Body of pancreas (tissue), 4 donors: ENCODE measurements at places on chromosomes 12 and 14. TPM values are rescaled to one million over a fixed set of nuclear protein-coding genes. Genes with fewer than 3 reads are reported as not detected.

Gene CLMN
- 53.7 TPM for total RNA-seq

- peak; percentile 24 for DNase-seq
- H3K4me1 ChIP-seq: peaks cover 9% of the 10 kb centered on the region
- H3K27me3 ChIP-seq: no peaks in the 10 kb centered on the region
- H3K27ac ChIP-seq: no peak overlapping the region
Measured at GRCh38 chr14:32224737-32225377, 21.8 kb upstream of the RNU6-8 start.

GRCh38 chr14:32618991-32619390 is 289.9 kb downstream of the AKAP6 start:
- H3K27ac ChIP-seq: no peak overlapping the region
- no peak for DNase-seq
- H3K27me3 ChIP-seq: no peaks in the 10 kb centered on the region
- H3K4me3 ChIP-seq: no peak overlapping the region

DNA sequence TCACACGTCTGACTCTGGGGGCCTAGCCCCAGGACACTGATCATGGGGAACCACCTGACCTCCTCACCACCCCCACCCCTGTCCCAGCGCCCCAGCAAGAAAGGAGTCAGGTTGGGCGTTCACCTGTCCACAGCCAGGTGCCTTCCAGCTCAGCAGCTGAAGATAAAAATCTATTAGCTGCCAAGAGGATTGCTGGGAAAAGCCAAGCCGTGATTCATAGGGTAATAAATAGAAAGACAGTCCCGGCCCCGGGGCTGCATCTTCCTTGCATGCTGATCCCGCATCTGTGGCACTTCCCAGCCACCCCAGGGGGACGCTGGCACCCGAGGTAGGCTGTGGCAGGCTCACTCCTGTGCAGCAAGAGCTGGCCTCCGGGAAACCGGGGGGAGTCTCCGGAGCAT is 70.2 kb upstream of the NCOR2 start:
- no peak for DNase-seq
- H3K4me3 ChIP-seq: no peak overlapping the region
- no peaks in the 10 kb centered on the region for H3K4me1 ChIP-seq
- no peaks in the 10 kb centered on the region for H3K36me3 ChIP-seq
- H3K27ac ChIP-seq: no peak overlapping the region

DNA sequence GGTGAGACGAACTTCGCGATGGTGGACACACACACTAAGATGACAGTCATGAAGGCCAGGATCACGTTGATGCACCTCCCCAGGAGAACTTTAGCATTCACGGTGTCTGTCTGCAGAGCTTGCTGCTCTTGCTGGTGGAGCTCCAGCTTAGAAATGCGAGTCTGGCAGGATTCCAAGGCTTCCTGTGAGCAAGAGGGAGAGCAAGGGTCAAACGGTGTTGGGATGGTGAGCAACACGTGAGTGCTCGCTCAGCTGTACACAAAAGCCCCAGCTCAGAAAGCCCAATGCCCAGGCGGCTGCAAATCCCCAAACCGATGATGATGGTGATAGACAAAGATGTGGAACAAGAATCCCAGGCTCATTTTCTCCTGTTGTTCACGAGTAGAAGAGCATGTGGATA is 78.8 kb downstream of the TMCC3 start:
- peak; percentile 53 for DNase-seq
- no peaks in the 10 kb centered on the region for H3K36me3 ChIP-seq
- H3K4me1 ChIP-seq: no peaks in the 10 kb centered on the region
- H3K27ac ChIP-seq: no peak overlapping the region

GRCh38 chr12:24084800-24085199 is 135.3 kb upstream of the SOX5 start:
- no peaks in the 10 kb centered on the region for H3K36me3 ChIP-seq
- no peaks in the 10 kb centered on the region for H3K27me3 ChIP-seq

DNA sequence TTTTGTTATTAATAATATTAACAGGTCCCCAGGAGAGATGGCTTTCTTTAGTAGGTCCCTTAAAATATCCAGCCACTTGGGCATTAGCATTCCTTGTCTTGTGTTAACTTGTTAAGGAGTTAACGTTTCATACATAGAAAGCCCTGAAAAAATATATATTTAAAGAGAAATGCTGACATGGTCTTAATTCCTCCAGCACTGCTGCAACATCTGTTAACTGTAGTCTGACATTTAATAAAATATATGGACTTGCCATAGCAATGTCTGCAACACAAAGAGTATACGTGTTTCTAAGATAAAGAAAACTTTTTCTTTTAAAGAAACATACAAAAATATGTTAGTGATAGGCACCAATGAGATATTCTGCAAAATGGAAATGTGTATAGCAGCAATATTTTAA is 10.0 kb downstream of the SLC38A4 start:
- H3K27me3 ChIP-seq: no peaks in the 10 kb centered on the region
- H3K27ac ChIP-seq: no peak overlapping the region
- H3K36me3 ChIP-seq: no peaks in the 10 kb centered on the region

- H3K4me1 ChIP-seq: no peaks in the 10 kb centered on the region
- no peak for DNase-seq
- H3K27me3 ChIP-seq: no peaks in the 10 kb centered on the region
- H3K36me3 ChIP-seq: no peaks in the 10 kb centered on the region
- no peak overlapping the region for H3K4me3 ChIP-seq
Measured at GRCh38 chr14:54654605-54655004, 87.7 kb downstream of the SAMD4A start.

Gene RDH12
- total RNA-seq: 3.6 TPM

Gene HAL
- not detected for total RNA-seq

Gene CYP27B1
- total RNA-seq: 2.6 TPM

DNA sequence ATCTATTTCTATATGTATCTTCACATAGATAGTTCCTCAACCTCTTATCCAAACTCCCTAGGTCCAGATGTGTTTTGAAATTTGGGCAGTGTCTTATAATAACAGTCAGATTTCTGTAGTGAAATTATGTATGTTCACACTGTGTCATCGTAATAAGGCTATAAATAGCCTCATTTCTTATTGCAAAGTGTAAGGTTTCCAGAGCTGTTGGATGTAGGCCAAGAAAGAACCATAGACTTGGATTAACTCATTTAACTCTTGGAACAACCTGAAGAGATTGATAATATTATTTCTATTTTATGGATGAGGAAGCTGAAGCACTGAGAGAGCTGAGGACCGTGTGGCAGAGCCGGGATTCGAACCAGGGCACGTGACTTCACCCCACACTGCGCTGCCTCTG is 49.0 kb upstream of the PIWIL1 start:
- no peaks in the 10 kb centered on the region for H3K27me3 ChIP-seq
- no peak overlapping the region for H3K27ac ChIP-seq

Gene TAS2R13
- 3.1 TPM for total RNA-seq

- H3K4me1 ChIP-seq: peaks cover 24% of the 10 kb centered on the region
- H3K27ac ChIP-seq: no peak overlapping the region
- no peak overlapping the region for H3K4me3 ChIP-seq
- no peaks in the 10 kb centered on the region for H3K27me3 ChIP-seq
Measured at GRCh38 chr12:82803201-82803600, 116.5 kb downstream of the TMTC2 start.

Gene SYNE3
- total RNA-seq: 7.3 TPM

GRCh38 chr14:104588066-104588857 is 8.7 kb downstream of the C14orf180 start:
- no peak overlapping the region for H3K4me3 ChIP-seq
- no peaks in the 10 kb centered on the region for H3K36me3 ChIP-seq
- no peaks in the 10 kb centered on the region for H3K4me1 ChIP-seq
- DNase-seq: no peak

- no peaks in the 10 kb centered on the region for H3K27me3 ChIP-seq
Measured at GRCh38 chr14:75441728-75442127, 13.9 kb downstream of the JDP2 start.

DNA sequence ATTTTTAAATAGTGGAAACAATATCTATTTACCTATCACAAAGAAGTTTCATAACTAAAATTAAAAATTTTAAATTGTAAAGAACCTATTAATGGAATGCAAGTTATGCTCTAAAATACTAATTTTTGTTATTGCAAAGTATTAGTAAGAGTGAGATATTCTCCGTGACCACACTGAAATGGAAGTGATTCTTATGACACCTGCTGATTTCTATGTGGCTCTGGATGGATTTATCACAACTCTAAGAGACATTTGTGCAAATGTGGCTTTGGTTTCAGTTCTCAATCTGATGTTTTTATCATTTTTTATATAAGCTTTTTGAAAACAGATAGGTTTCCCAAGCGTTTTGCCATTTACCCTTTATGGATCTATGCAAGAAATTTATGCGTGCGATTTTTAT is 497.8 kb downstream of the NAV3 start:
- no peaks in the 10 kb centered on the region for H3K36me3 ChIP-seq
- H3K4me3 ChIP-seq: no peak overlapping the region
- DNase-seq: no peak
- no peaks in the 10 kb centered on the region for H3K27me3 ChIP-seq
- no peaks in the 10 kb centered on the region for H3K4me1 ChIP-seq

Gene TAS2R7
- total RNA-seq: not detected

- no peaks in the 10 kb centered on the region for H3K36me3 ChIP-seq
Measured at GRCh38 chr12:22234561-22234960, 99.9 kb downstream of the ST8SIA1 start.

Gene TSHR
- not detected for total RNA-seq

GRCh38 chr12:95608252-95609033 is 57.2 kb upstream of the USP44 start:
- no peak overlapping the region for H3K4me3 ChIP-seq
- H3K36me3 ChIP-seq: no peaks in the 10 kb centered on the region
- H3K27ac ChIP-seq: peak overlapping the region; percentile 89
- H3K27me3 ChIP-seq: no peaks in the 10 kb centered on the region

- no peaks in the 10 kb centered on the region for H3K36me3 ChIP-seq
- peaks cover 23% of the 10 kb centered on the region for H3K4me1 ChIP-seq
- no peaks in the 10 kb centered on the region for H3K27me3 ChIP-seq
- no peak overlapping the region for H3K27ac ChIP-seq
Measured at GRCh38 chr12:67519484-67520433, 128.8 kb upstream of the DYRK2 start.

GRCh38 chr12:26282339-26282940 is 87.1 kb downstream of the SSPN start:
- H3K27ac ChIP-seq: no peak overlapping the region
- H3K4me1 ChIP-seq: peaks cover 20% of the 10 kb centered on the region
- H3K27me3 ChIP-seq: no peaks in the 10 kb centered on the region
- H3K36me3 ChIP-seq: no peaks in the 10 kb centered on the region
- DNase-seq: no peak

DNA sequence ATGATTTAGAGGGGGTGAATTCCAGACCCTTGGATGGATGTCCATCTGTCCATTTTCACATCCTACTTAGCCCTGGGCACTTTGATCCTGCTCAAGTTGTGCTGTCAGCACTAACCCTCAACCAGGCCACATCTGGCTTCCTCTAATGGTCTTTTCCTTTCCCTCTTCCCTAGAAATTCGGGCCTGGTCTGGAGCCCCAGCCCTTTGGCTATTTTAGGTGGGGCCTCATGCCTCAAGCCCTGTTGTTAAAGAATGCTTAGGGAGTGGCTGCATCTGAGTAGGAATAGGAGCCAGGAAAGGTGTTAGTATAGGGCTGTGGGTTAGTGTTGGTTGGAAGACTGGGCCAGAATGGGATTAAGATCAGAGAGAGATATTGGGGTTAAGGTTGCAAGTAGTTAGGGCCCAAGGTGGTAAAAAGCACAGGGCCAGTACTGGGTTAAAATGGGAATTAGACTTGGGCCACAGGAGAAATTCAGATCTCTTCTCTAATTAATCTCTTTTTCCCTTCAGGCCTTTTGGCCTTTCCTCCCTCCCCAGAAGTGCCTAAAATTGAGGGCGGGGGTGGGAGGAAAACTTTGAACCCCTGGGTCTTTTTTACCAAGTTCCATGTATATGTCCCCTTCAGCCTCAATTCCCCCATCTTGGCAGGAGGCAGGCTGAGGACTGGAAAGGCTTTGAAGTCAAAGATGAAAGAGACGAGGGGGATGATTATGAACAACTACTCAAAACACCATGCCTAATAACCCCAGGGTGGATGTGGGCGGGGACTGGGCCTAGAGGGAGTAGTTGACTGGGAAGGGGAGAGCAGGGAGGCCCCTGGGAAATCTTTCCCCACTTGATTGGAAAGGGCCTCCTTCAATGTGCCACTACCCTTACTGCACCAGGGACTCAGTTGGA is 4.0 kb upstream of the ZNF385A start:
- no peaks in the 10 kb centered on the region for H3K4me1 ChIP-seq
- no peaks in the 10 kb centered on the region for H3K36me3 ChIP-seq
- H3K27me3 ChIP-seq: no peaks in the 10 kb centered on the region
- no peak for DNase-seq

DNA sequence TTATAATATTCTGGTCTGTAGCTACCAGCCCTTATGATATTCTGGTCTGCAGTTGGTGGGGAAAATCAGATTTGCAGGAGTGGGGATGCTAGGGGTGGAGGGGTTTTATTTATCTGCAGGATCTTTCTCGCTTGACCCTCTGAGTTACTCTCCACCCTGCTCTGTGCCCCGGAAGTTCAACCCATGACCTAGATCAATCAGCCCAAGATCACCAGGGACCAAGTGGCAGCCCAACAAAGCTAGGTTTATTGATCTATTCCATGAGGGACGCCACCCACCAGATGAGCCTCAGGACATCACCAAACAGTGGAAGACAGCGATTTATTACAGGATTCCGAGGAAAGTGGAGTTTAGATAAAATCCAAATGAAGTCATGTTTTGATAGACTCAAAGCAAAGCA is 25.8 kb upstream of the C12orf76 start:
- H3K27me3 ChIP-seq: no peaks in the 10 kb centered on the region
- H3K4me1 ChIP-seq: no peaks in the 10 kb centered on the region
- no peak overlapping the region for H3K27ac ChIP-seq
- H3K36me3 ChIP-seq: no peaks in the 10 kb centered on the region
- no peak overlapping the region for H3K4me3 ChIP-seq

Gene GPR84
- not detected for total RNA-seq

Gene RNASE2
- total RNA-seq: not detected

DNA sequence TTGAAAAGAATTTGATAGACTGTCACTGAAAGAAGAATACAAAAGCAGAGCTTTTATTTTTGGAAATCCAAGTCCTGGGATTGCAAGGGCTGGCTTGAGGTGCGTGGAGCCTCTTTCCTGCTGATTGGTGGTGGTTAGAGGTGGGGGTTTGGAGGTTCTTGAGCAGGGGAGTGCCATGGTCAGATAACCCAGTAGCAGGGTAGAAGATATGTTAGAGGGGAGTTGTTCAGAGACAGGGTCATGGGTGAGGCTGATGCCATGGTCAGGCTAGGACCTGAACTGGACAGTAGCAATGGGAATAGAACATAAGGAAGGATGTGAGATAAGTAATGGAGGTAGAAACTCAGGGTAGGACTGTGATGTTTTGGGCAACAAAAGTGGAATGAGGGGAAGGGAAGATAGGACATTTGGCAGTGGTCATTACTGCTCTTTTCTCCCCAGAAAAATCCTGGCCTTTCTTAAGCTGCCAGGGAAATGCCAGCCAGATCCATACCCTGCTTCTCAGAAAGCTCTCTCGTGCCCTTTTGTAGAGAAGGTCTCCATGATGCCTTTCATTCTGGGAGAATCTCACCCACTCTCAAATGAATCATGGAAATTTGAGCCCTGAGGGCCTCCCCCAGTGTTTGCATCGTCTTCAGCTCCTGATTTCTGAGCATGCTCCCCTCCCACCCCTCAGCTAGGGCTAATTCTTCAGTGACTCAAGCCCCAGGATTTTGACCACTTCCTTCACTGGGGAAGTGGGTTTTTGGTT is 9.5 kb downstream of the EMP1 start:
- no peaks in the 10 kb centered on the region for H3K27me3 ChIP-seq
- no peak overlapping the region for H3K4me3 ChIP-seq
- H3K36me3 ChIP-seq: no peaks in the 10 kb centered on the region

- H3K36me3 ChIP-seq: no peaks in the 10 kb centered on the region
- peak overlapping the region; percentile 92 for H3K27ac ChIP-seq
- peak; percentile 59 for DNase-seq
- peaks cover 50% of the 10 kb centered on the region for H3K4me1 ChIP-seq
- H3K4me3 ChIP-seq: peak overlapping the region; percentile 36
- H3K27me3 ChIP-seq: no peaks in the 10 kb centered on the region
Measured at GRCh38 chr14:102320033-102320660, 601 bp downstream of the ZNF839 start.
